ENCODE measurements at places on chromosomes 16 and 17.

GRCh38 chr16:4884972-4885874 is 37.9 kb downstream of the UBN1 start:
- H3K4me3 ChIP-seq, result no peak overlapping the region
- no peak overlapping the region for H3K27ac ChIP-seq
- no peaks in the 10 kb centered on the region for H3K27me3 ChIP-seq
- no peak for DNase-seq

DNA sequence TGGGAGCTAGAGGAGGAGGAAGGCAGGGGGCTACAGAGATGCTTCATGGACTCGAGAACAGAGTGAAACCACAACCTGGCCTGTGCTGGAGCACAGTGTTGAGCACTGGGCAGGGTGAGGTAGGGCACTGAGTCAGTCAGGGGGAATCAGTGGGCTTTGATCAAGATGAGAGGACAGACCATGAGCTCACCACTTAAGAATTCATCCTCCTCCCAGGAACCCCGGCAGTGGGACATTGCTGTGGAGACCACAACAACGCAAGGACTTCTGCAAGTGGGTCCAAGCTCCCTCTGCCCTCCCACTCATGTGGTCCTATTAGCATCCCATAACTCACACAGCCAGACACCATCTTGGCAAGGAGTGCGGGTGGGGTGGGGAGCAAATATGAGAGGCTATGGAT is 1.7 kb upstream of the CES5A start:
- no peak overlapping the region for H3K4me3 ChIP-seq
- H3K27ac ChIP-seq, result no peak overlapping the region
- no peaks in the 10 kb centered on the region for H3K36me3 ChIP-seq
- H3K27me3 ChIP-seq, result no peaks in the 10 kb centered on the region

GRCh38 chr17:36765436-36766043 is 164.2 kb downstream of the MRM1 start:
- no peaks in the 10 kb centered on the region for H3K36me3 ChIP-seq
- H3K27me3 ChIP-seq, result no peaks in the 10 kb centered on the region
- H3K27ac ChIP-seq, result no peak overlapping the region
- H3K4me3 ChIP-seq, result no peak overlapping the region
- no peaks in the 10 kb centered on the region for H3K4me1 ChIP-seq
- DNase-seq, result no peak

DNA sequence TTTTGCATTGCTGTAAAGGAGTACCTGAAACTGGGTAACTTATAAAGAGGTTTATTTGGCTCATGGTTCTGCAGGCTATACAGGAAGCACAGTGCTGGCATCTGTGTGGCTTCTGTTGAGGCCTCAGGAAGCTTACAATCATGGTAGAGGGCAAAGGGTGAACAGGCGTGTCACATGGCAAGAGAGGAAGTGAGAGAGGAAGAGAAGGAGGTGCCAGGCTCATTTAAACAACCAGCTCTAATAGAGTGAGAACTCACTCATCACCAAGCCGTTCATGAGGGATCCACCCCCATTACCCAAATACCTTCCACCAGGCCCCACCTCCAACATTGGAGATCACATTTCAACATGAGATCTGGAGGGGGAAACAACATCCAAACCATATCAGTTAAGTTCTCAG is 16.4 kb upstream of the CLEC19A start:
- no peaks in the 10 kb centered on the region for H3K27me3 ChIP-seq
- H3K36me3 ChIP-seq, result no peaks in the 10 kb centered on the region
- DNase-seq, result no peak
- no peaks in the 10 kb centered on the region for H3K4me1 ChIP-seq
- no peak overlapping the region for H3K4me3 ChIP-seq

DNA sequence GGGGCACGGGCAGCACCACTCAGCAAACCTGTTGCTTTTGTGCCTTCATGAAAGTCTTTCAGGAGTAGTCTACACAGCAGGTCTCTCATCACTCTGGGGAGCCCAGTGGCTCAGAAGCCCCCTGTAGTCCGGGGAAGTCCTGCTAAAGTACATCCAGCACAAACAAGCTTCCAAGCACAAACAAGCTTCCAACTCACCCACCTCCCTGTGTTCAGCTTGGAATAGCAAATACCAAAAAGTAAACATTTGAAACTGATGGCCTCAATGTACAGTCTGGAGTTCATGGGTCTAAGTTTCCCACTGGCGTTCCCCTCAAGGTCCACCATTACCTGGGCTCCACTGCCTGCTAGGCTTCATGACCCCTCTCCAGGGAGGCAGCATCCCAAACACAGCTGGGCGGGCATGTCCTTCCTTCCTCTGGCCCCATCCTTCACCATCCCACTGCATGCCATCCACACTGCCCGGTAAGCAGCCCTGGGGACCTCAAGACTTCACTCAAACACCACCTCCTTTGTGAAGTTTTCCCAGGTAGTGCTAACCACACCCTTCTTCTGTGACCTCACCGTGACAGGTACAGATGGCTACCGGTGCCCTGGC is 62.8 kb upstream of the SIAH1 start:
- no peak overlapping the region for H3K4me3 ChIP-seq
- no peak for DNase-seq
- H3K27ac ChIP-seq, result no peak overlapping the region
- no peaks in the 10 kb centered on the region for H3K4me1 ChIP-seq
